ENCODE measurements at places on chromosomes 5 and 9.

DNA sequence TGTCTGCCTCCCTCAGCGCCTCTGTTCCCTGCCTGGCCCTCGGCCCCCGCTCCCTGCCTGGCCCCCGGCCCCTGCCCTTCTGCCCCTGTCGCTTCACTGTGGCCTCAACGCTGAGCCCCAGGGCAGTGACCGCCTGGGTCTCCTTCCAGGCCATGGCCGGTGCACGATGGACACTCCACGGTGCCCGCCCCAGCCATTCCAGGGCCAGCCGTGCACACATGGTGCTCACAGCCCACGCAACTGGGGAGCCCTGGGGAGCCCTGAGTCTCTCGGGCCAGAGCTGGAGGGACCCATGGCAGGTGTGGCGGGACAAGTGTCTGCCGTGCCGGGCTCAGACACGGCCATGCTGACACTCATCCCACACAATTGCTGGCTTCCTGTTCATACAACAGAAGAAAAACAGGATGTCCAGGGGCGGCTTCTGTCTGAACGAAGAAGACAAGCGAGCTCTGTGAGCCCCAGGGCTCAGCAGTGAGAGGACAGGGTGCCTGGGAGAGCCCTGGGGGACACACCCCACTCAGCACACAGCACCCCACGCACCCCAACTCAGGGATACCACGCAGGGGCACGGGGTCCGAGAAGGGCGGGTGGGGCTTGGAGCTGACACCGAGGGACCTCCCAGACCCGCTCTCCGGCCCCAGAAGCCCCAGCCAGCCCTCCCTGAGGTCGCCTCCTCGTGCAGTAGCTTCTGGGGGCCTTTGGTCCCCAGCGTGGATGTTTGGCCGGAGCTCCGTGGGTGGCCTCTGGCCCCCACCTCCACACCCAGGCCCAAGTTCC lies 35.7 kb downstream of the EXD3 start:
- no peak for DNase-seq

DNA sequence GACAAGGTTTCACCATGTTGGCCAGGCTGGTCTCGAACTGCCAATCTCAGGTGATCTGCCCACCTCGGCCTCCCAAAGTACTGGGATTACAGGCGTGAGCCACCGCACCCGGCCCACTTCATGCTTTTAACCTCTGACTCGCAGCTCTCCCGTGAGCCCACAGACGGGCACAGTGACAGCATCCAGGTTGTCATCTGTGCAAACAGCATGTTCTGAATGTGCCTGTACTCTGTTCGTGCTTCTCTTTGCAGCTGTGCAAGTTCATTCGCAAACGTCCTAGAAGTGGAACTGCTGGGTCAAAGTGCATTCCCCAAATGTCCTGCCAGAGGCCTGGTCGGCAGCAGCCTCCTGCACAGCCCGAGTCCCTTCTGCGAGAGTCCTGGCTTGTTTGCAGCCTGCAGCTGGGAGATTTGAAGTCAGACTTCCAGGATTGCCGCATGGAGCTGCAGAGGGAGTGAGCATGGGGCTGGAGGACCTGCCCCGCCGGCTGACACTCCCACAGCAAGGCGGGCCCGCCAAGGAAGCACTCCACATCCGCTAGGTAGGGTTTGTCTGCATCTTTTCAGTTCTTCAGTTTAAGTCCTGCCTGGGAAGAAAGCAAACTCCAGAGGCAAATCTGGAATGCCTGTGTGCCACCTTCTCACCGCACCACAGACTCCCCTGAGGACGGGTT lies 3.4 kb downstream of the BRD3OS start:
- no peak for DNase-seq

DNA sequence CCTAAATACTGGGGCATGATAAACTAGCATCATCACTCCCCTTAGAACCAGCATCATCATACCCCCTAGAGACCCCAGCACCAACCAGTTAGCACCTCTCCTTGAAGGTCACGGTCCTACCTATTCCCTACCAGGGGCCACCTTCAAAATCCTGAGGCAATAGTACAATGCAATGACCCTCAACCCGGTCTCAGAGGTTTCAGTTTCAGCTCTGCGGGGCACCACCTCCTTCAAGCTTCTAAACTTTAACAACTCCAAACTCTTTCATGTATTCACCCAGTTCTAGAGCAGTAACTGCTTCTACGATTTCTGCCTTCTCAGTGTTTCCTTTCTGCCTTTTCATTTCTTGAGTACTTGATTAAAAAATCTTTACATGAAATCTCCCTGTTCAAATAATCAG lies 130.1 kb upstream of the EPB41L4A start:
- DNase-seq: no peak

DNA sequence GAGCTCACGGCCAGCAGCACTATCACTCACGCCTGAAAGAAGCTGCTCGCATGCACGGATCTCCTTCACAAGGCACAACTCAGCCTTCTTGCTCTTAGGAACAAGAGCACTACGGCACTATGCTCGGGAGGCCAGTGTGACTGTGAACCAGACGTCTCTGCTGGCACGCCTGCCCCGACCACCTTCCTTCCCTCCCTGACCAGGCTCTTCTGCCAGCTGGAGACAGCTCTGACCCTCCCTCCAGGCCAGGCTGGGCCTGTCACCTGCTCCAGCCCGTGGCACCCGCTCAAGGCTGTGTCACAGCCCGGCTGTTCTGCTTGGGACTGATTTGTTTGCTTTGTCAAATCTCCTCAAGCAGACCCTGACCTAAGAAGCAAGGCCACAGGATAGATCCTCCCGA lies 7.0 kb downstream of the TBC1D9B start:
- no peak for DNase-seq
